Activated naive CD8-positive, alpha-beta T cell treated with anti-CD3 and anti-CD28 coated beads, Interleukin-2, amount 50 U/mL, for 24 hours (primary cell): ENCODE measurements at places on chromosomes 5 and 9.

DNA sequence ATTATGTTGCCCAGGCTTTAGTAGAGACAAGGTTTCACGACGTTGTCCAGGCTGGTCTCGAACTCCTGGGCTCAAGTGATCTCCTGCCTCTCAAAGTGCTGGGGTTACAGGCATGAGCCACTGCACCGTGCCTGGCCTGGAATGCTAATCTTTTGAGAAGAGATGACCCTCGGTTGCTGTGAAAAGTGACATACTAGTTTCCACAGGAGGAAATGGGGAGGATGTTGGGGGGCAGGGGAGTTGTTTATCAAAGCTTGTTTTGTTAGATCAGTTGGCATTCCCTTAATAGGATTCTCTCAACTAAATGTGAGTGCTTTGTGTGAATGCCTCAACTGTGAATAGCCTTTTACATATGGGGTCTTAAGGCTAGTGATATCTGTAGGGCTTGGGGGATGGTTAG is 16.4 kb upstream of the MATR3 start:
- DNase-seq = no peak

- no peak for DNase-seq
Measured at GRCh38 chr5:168274406-168274805, 17.0 kb upstream of the WWC1 start.

- no peak for DNase-seq
Measured at GRCh38 chr9:14838701-14839100, 71.5 kb downstream of the FREM1 start.

- DNase-seq = no peak
Measured at GRCh38 chr5:132821791-132822190, 8.7 kb downstream of the SHROOM1 start.

GRCh38 chr5:2375757-2376250 is 375.7 kb downstream of the IRX2 start:
- no peak for DNase-seq
